Endodermal cell (in vitro differentiated cells): ENCODE measurements at places on chromosomes 5 and 9. TPM values are rescaled to one million over a fixed set of nuclear protein-coding genes. Genes with fewer than 3 reads are reported as not detected.

DNA sequence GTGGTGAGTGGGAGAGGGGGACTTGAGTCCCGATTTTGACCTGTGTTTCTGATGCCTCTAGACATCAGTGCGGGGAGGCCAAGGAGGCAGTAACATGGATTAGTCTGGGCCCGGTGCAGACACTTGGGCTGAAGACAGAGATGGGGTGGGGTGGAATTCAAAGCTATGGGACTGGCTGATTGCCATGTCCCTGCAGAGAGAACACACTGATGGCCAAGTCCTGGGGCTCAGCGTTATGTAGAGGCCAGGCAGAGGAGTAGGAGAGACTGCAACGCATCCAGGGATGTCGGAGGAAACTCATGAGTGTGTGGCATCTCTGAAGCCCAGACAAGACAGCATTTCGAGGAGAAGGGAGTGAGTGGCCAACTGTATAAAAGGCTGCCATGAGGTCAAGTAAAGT, 30.1 kb downstream of the PSD2 start:
- no peak for DNase-seq

- DNase-seq = no peak
Measured at GRCh38 chr9:13281356-13282016, 2.0 kb upstream of the MPDZ start.

DNA sequence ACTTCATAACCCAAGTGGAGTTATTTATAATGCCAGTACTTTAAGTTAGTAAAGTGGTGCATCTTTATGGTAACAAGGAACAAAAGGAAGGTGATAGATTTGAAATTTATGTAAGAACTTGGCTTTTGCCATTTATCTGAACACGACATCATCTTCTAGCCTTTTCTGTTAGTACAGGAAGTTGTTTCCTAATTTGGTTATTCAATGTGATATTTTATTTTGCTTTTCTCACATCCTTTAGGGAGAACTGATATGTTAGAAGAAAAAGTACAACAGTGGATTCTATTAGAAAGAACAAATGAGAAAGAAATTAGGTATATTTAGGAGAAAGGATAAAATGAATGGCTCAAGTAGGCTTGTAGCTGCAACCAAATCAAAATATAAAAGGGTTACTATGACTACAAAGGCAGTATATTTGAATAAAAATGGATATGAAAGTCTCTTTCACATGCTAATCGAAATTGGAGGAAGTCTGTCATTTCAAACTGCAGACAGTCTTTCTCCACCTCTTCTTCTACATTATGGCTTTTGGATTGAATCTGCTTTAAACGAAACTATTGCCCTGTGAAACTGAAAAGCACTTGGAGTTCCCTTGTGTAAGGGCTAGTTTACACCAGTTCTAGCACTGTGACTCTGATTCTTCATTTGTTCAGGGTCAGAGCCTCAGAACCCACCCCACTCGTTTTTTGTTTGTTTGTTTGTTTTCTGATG, 18.5 kb upstream of the SLC24A2 start:
- no peak for DNase-seq

- no peak for DNase-seq
Measured at GRCh38 chr5:150522504-150523414, 14.8 kb downstream of the NDST1 start.

PDCD1LG2 gene
- total RNA-seq = not detected in 2 replicates

WDR38 gene
- total RNA-seq = not detected in 3 replicates

SPINK1 gene
- 0.52 TPM in 1 of 2 replicates, not detected in the other for total RNA-seq
